ENCODE measurements at places on chromosomes 6 and 20.
A peak's percentile ranks its signal among the peaks of the same experiment; 100 is the strongest.

DNA sequence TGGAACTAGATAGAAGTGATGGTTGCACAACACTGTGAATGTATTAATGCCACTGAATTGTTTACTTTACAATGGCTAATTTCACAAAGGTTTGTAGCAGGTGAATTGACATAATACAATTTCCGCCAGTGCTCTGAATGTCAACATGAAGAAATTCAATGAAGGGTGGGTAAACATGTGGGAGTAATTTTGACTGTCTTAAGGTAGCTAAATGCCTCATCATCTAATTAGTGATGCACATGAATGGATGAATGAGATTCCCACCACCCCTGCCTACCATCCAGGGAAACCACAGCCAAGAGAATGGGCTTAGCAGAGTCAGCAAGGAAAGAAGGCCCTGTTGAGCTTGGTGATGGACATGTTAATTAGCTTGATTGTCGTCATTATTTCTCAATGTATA lies 275.3 kb downstream of the ALDH8A1 start:
- DNase-seq, result no peak

GRCh38 chr20:46343348-46343974 lies 35.2 kb upstream of the CDH22 start:
- DNase-seq, result no peak

- no peak for DNase-seq
Measured at GRCh38 chr6:129489215-129489765, 220.7 kb downstream of the ARHGAP18 start.

DNA sequence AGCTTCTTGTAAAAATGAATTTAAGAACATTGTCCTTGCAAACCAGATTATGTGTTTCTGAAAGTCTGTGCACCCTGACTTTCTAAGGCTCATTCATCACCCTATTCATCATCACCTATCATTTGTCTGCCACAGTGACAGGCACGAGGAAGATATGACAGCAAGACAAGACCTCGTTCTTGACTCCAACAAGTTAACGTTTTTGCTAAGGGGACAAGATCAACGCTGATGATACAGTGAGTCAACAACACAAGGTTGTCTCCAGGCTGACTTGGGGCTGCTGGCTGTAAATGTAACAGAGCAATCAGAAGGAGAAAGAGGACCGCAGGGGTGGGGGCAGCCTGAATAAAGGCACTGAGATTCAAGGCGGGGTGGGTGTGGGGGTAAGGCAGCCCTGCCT lies 94.2 kb downstream of the FOXC1 start:
- no peak for DNase-seq

DNA sequence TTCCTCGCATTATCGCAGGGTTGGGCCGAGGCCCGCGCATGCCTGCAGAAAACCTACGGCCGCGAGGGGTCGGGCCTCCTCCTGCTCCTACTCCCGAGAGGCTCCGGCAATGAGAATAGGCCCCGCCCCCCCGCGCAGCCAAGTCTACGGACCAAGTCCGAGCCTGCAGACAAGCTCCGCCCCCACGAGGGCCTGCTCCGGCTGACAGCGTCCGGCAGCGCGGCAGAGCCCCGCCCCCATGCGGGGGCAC lies 3.1 kb upstream of the GPSM3 start:
- DNase-seq, result peak; percentile 100

DNA sequence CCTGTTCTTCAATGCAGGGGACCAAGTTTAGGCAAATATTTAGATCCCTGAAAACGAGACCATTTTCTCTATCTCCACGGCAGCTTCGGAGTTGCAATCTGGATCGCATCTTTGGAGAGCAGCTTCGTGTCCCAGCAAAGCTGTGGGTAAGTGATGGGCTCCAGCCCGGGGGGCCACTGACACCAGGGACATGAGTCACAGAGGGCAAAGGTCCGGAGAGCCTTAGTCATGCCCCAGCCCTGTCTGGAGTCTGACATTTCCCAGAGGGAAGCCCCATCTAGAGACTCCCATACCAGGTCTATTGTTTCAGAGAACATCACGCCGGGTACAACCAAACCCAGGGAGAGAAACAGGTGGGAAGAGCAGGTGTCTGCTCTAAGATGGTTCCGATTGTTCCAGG lies 95.9 kb downstream of the NFATC2 start:
- no peak for DNase-seq

- DNase-seq, result no peak
Measured at GRCh38 chr20:33684533-33685327, 1.5 kb downstream of the E2F1 start.

DNA sequence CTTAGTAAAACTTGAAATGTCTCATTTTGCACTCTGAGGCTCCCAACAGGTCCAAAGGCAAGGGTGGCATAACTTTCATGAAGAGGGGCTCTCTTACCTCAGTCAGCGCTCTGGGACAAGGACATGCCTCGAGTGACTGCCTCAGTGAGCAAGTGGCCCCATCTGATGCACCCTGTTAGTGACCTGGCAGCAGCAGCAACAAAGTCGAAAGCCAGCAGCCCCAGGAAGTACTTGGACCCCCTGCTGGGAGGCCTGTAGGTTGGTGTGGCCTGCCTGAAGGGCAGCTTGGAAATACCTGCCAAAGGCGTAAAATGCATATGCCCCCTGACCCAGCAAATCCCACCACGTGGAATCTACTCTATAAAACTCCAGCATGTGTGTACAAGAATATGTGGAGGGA lies 13.2 kb downstream of the MAP1LC3A start:
- DNase-seq, result no peak

DNA sequence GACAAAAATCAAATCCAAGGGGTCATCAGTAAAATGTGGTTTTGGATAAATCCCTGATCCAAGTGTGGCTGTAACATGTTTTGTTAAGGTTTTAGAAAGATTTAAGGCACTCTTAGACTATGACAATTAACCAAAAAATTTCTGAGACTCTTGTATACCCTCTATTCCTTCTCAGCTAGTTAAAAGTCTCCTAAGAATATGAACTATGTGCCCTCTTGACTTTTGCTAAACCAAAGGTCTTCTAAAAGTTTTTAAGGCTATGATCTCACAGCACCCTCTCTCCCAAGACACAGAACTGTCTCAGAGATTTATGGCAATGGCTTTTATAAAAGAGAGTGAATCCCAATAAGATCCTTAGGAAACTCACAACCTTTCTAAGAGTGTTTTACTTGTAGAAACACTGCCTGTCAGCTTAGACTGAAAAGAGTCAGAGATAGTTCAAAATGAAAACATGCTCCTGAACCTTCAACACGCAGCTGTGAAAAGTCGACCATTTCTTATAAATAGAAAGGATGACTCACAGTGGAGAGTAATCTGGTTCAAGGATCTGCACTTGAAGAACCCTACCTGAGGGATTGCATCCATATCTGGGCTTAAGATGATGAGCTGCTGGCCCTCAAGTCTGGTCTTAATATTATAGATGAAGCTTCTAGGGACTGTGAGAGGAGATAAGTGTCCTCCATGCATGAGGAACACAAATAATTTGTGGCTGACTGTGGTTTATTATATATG lies 388.4 kb upstream of the GJE1 start:
- no peak for DNase-seq

DNA sequence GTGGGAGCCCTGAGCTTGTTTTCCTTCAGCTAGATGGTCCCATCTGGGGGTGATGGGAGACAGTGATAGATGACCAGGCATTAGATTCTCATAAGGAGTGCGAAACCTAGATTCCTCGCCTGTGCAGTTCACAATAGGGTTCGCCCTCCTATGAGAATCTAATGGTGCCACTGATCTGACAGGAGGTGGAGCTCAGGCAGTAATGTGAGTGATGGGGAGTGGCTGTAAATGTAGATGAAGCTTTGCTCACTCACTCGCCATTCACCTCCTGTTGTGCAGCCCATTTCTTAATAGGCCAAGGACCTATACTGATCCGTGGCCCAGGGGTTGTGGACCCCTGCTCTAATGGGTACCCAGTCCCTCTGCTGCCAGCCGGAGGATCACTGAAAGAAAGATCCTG lies 20.7 kb upstream of the KCNB1 start:
- DNase-seq, result no peak

- no peak for DNase-seq
Measured at GRCh38 chr20:58141496-58141895, 87.0 kb downstream of the ANKRD60 start.

- DNase-seq, result no peak
Measured at GRCh38 chr6:47690214-47690613, 8.2 kb upstream of the ADGRF4 start.

GRCh38 chr20:24481173-24481572 lies 11.7 kb downstream of the SYNDIG1 start:
- DNase-seq, result no peak

DNA sequence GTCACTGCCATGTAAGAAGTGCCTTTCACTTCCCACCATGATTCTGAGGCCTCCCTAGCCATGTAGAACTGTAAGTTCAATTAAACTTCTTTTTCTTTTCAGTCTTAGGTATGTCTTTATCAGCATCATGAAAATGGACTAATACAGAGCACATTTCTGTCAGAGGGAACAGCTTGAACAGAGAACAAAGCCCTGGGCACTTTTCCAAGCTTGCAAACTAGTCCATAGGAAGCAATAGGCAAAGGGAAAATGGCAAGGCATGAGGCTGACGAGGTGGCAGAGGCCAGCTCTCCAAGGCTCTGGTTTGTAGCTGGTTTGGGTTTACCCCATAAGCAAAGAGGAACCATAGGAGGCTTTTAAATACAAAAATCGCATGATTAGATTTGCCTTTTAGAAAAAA lies 185.1 kb upstream of the HDDC2 start:
- no peak for DNase-seq

DNA sequence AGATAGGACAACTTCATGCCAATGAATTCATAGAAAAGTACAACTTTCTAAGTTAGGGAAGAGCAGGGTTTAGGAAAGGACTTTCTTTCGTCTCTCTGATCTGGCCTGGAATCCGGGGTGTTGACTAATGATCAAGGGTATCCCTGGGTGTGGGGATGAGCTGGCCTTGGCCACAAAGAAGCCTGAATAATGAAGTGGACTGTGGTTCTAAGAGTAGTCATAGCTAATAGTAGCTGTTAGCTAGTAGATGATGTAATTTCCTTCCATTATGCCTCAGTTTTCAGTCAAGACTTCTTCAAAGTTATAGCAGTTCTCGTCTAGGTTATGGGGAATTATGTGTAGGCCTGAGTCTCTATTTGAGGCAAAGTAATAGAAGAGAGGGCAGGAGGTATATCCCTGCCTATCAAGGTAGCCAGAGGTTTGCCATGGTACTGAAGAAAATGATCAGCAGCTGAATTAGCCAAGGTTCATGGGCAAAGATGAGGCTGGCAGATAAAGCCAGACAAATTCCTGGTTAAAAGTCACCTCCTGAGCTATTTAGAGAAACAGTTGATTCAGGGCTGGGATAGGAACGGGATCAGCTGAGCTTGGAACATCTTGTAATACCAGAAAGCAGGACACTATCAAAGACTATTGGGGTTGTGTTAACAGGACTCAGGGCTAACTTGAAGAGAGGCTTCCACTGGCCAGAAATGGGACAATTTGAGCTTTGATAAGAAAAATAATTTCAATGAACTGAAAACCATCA lies 18.7 kb upstream of the TRPC4AP start:
- no peak for DNase-seq

GRCh38 chr6:109653264-109653663 lies 37.7 kb downstream of the AK9 start:
- DNase-seq, result no peak

DNA sequence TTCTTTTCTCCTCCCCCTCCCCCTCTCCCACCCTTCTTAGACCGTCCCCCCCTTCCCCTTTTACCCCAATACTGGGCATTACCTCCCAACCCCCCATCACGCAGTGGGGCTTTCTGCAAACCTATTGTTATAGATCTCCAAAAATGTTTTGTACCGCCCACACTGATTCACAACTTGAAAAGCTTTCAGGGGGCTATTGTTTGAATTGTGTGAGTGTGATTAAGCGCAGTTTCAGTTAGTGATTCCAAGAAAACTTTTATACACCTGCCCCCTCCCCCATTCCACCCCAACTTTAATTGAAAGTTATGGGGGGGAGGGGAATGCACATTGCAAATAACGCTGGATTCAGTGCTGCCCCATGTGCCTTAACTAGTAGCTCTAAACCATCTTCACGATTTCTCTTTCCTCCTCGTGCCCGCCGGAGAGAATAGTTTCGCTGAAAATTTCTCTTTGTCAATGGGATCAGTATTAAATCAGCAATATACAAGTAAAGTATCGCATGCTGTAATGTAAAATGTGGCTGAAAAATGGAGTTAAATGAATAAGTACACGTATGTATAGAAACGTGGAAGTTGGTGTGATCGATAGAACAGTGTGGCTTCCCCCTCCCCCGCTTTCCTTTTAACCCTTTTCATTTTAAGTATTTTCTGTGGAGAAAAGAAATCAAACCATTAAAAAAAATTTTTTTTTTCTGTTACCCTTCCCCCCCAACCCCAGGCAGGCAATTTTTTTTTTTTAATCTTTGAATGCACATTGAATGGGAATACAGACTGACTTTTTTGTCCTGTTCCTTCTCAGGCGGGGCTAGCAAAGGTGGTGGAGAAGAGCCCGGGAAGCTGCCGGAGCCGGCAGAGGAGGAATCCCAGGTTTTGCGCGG lies 632 bp downstream of the LIN28B start:
- DNase-seq, result no peak

DNA sequence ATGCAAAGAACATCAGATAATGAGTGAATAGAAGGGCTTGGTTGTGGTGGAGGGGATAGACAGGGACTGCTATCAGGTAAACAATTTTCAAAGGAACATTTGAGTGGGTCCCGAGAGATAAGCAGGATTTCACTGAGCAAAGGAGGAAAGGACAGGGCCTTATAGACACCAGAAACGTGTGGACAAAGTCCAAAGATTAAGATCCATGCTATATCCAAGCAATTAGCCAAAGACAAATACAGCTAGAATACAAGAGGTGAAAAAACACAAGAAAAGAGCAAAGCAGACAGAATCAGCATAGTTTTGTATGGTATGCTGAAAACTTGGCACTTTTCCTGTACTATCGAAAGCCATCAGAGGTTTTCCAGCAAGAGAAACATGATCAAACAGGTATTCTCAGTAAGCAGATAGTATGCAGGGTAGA lies 59.8 kb downstream of the CDK19 start:
- DNase-seq, result no peak

- DNase-seq, result no peak
Measured at GRCh38 chr6:82371799-82372546, 8.4 kb downstream of the TPBG start.

DNA sequence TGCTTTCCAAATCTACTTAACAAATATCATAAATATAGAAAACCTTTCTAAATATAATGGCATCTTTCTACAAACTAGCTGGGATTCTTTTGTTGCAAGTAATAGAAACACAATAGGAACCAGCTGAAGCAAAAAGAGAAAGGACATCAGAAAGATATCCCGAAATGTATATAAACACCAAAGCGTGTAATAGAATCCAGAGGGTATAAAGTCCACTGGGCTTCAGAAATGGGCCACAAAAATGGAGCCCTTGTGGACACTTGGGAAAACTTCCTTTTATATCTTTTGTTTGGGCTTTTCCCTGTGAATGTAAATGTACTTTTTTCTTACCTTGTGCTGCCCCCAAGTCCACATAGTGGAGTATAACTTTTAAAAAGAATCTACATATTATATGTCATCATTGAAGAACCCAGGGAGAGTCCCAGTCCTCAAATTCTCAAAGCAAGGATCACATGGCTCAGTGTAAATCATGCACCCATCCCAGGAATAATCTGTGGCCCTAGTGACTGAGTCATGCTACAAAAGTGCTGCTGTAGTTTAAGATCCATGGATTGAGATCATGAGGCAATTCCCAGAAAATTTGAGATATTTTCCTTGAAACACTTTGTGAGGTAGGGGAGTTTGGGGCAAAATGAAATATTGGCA lies 457.0 kb downstream of the EPM2A start:
- DNase-seq, result no peak
